Type B pancreatic cell (in vitro differentiated cells): ENCODE measurements at places on chromosomes 12 and 14. TPM values are rescaled to one million over a fixed set of nuclear protein-coding genes. Genes with fewer than 3 reads are reported as not detected.

DNA sequence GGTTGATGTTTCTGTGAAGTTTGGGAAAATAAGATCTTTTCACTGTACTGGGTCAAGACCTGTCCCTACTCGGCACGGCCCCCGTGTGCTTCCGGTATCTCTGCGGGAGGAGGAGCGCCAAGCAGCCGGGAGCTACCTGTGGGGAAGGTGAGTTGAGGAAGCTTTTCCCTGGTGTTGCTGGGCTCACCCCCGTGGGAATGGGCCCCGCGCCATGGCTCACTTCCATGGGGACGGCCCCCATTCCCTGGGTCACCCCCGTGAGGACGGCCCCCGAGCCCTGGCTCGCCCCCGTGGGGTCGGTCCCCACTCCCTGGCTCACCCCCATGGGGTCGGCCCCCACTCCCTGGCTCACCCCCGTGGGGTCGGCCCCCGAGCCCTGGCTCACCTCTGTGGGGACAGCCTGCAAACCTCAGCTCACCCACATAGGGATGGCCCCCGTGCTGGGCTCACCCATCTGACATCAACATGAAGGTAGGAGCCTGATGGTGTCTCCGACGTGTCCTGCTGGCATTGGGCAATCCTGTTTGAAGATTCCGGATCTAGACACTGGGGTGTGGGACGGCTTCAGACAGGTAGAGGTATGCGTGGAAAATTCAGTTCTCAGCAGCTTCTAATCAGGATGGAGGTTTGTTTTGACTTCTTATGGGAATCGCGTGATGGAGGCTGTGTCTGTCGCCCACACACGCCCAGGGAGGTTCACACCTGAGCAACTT, 9.1 kb downstream of the LRCOL1 start:
- H3K4me3 ChIP-seq: peak overlapping the region; percentile 22
- H3K36me3 ChIP-seq: no peaks in the 10 kb centered on the region
- no peak overlapping the region for H3K27ac ChIP-seq
- no peak for DNase-seq

The ISCA2 gene
- total RNA-seq: 32.0 and 33.4 TPM in 2 replicates

The MANSC4 gene
- 0.36 TPM in 1 of 2 replicates, not detected in the other for total RNA-seq

DNA sequence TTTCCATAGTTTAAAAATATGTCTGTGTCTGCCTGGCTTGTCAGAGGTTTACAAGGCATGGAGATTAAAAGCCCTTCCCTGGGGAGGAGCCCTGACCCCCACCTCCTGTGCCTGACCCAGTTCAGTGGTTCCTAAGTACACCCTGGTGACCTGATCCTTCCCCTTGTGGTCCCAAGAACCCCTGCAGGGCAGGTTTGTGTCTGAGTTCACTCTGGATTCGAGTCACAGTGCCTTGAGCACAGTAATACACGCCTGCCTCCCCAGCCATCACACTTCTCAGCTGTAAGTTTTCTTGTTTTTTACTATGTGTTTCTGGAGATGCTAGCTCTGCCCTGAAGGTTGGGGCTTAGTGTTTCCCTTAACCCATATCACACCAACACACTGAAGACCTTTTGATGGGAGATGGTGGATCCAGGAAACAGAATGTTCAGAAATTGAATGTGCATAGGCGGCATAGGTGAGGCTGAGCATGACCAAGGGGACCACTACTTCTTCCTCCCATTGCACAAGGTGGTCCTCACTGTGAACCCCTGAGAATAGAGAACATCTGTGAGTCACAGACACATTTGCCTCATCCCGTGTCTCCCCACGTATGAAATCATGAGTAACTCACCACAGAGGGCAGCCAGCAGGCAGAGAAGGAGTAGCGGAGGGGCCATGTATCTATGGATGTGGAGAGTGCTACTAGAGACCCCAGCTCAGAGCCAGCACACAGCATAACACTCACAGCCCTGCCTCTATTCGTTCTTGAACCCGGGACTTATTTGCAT, 962.9 kb downstream of the TMEM121 start:
- no peak overlapping the region for H3K4me3 ChIP-seq
- no peak overlapping the region for H3K27ac ChIP-seq
- H3K4me1 ChIP-seq: no peaks in the 10 kb centered on the region
- H3K27me3 ChIP-seq: no peaks in the 10 kb centered on the region

GRCh38 chr14:55399852-55400251, 11.8 kb downstream of the ATG14 start:
- no peak overlapping the region for H3K27ac ChIP-seq
- H3K4me1 ChIP-seq: no peaks in the 10 kb centered on the region
- DNase-seq: no peak
- no peak overlapping the region for H3K4me3 ChIP-seq
- peaks cover 5% of the 10 kb centered on the region for H3K36me3 ChIP-seq
- H3K27me3 ChIP-seq: no peaks in the 10 kb centered on the region

The TSPAN8 gene
- 27.3 and 33.7 TPM in 2 replicates for total RNA-seq

GRCh38 chr12:118166946-118167345, 31.0 kb downstream of the PEBP1 start:
- H3K27ac ChIP-seq: no peak overlapping the region
- H3K27me3 ChIP-seq: no peaks in the 10 kb centered on the region
- peaks cover 14% of the 10 kb centered on the region for H3K36me3 ChIP-seq
- no peak for DNase-seq

GRCh38 chr14:89617481-89618329, 200.7 kb upstream of the FOXN3 start:
- no peak for DNase-seq
- H3K4me3 ChIP-seq: peak overlapping the region; percentile 94
- peaks cover 20% of the 10 kb centered on the region for H3K27me3 ChIP-seq

The VRTN gene
- not detected in 2 replicates for total RNA-seq

DNA sequence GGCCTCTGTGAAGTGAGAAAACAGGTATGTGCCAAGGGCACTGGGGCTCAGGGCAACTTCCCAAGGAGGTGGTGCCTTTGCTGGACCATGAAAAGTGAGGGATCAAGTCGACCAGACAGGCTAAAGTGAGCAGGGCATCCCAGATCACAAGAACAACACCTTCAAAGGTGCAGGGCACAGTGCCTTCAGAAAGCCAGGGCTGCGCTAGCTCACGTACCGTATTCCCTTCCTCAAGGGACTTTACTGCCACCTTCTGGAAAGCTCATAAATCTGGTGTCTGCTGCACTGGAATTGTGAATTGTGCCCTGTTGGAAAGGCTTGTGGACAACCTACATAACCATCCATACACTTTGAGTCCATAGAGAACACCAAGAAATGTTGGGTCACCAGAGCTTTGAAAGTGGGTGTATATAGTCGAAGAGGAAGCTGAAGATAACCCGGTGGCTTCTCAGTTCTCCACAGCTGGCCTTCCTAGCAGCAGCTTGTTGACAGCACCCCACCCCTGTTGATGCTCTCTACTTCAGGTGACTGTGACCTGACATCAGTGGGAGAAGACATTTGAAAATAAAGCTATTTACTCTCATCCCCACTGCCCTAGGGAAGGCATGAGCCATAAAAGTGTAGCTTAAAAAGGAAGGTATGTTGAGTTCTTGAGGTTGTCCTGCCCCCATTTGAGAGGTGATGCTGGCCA, 24.5 kb downstream of the FIGNL2 start:
- H3K4me3 ChIP-seq: no peak overlapping the region
- H3K36me3 ChIP-seq: no peaks in the 10 kb centered on the region
- no peaks in the 10 kb centered on the region for H3K27me3 ChIP-seq
- peaks cover 26% of the 10 kb centered on the region for H3K4me1 ChIP-seq

DNA sequence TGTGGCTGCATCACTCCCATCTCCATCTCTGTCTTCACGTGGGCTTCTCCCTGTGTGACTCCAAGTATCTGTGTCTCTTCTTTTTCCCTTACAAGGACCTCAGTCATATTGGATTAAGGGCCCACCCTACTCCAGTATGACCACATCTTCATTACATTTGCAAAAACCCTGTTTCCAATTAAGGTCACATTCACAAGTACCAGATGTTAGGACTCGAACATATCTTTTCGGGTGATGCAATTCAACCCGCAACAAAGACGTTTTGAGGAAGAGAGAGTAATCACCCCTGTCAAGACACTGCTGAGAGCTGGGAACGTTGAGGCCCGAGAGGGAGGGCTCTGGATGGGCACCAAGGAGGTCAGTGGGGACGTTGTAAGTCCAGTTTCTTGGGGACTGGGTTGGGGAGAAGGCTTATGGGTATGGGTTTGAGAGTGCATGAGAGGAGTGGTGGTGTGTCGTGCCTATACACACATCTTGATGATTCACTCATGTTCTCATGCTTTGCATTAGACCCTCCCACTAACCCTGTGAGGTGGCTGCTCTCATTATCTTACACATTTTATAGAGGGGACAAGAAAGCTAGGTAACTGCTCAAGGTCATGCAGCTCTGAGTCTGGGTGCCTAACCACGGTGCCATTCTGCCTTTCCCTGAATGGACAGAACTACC, 12.1 kb upstream of the IFI27 start:
- DNase-seq: no peak
- no peak overlapping the region for H3K4me3 ChIP-seq
- peak overlapping the region; percentile 53 for H3K27ac ChIP-seq
- no peaks in the 10 kb centered on the region for H3K27me3 ChIP-seq
- H3K4me1 ChIP-seq: peaks cover 11% of the 10 kb centered on the region

The ZDHHC17 gene
- total RNA-seq: 20.1 and 42.5 TPM in 2 replicates

The GLT1D1 gene
- total RNA-seq: 2.5 and 2.6 TPM in 2 replicates

DNA sequence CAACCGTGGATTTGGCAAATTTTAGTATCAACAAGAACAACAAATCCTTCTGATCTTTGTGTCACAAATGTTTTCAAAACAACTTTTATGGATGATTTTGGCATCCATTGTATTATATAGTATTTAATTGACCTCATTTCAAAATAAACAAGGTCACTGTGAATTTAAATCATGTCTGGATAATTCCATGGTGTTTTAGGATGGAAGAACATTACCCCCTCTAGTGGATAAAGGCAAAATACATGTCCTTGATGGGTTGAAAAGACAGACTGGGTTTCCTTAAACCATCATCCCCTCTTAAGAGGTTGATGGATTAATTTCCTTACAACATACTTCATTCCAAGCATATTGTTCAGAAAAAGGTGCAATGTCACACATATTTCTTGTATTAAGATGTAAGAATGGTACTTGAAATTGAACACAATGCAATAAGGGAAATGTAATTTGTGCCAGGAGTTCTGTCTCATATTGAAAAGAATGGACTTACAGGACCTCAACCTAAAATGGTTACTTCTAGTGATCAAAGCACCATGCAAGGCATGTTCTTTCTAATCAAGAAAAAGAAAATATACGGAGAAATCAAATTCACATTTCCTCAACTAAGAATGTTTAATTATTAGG, 352.0 kb downstream of the BCAT1 start:
- H3K36me3 ChIP-seq: no peaks in the 10 kb centered on the region
- H3K27ac ChIP-seq: no peak overlapping the region
- no peak overlapping the region for H3K4me3 ChIP-seq
- no peak for DNase-seq
- no peaks in the 10 kb centered on the region for H3K4me1 ChIP-seq
- peaks cover 21% of the 10 kb centered on the region for H3K27me3 ChIP-seq

GRCh38 chr14:76591266-76591665, 170.0 kb upstream of the VASH1 start:
- peaks cover 16% of the 10 kb centered on the region for H3K27me3 ChIP-seq
- DNase-seq: no peak
- no peaks in the 10 kb centered on the region for H3K36me3 ChIP-seq
- no peak overlapping the region for H3K27ac ChIP-seq
- H3K4me3 ChIP-seq: no peak overlapping the region

The KLRC2 gene
- 0.57 and 0.75 TPM in 2 replicates for total RNA-seq

The BTBD6 gene
- 38.8 and 44.7 TPM in 2 replicates for total RNA-seq

The DEGS2 gene
- total RNA-seq: 5.2 and 7.6 TPM in 2 replicates

- no peak overlapping the region for H3K4me3 ChIP-seq
- peaks cover 7% of the 10 kb centered on the region for H3K4me1 ChIP-seq
- H3K36me3 ChIP-seq: no peaks in the 10 kb centered on the region
- DNase-seq: no peak
- H3K27me3 ChIP-seq: peaks cover 3% of the 10 kb centered on the region
Measured at GRCh38 chr12:93661021-93661420, 16.2 kb upstream of the CRADD start.

DNA sequence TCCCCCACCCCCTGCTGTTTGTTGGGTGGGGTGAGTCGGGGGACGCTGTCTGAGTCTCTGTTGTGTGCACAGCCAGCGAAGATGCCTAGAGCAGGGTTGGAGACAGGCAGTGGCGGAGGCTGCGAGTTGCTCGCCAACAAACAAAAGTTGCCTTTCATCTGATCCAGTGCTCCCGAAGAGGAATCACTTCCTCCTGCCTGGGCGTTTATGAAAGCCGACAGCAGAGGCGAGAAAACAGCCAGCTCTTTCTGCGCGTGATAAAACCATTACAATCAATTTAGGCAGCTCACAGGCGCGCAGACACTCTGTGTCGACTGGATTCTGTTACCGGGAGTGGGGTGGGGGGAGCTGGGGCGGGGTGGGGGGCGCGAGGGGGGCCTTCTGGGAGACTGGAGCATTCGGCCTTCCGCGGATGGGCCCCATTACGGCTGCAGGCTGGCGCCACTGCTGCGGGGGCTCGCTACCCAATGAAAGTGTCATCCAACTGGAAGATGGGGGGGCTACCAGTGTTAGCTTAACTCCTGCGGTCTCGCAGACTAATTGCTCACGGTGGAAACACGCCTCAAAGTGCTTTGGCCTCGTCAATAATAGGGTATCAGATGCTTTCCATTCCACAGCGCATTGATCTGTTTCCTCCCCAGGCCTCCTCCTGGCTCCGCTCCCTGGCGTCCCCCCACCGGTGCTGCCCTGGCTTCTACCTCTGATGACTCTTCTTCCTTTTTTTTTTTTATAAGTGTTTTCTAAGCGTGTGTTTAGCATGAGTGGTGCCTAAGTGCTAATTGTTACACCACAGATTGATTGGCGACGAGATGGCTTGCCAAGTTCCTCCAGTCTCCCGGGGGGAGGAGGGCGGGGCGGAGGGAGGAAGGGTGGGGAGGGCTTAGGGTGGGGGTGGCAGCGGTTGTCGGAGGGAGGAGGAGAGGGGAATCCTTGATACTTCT, 678.4 kb downstream of the MED13L start:
- no peaks in the 10 kb centered on the region for H3K36me3 ChIP-seq
- DNase-seq: no peak
- H3K27ac ChIP-seq: no peak overlapping the region
- H3K27me3 ChIP-seq: peaks cover 15% of the 10 kb centered on the region
- H3K4me1 ChIP-seq: peaks cover 18% of the 10 kb centered on the region

GRCh38 chr14:100770605-100771120, 44.0 kb downstream of the DLK1 start:
- DNase-seq: no peak
- peaks cover 4% of the 10 kb centered on the region for H3K36me3 ChIP-seq
- no peak overlapping the region for H3K4me3 ChIP-seq
- peaks cover 11% of the 10 kb centered on the region for H3K4me1 ChIP-seq
- H3K27me3 ChIP-seq: peaks cover 26% of the 10 kb centered on the region
- no peak overlapping the region for H3K27ac ChIP-seq

GRCh38 chr12:95474660-95474958, 657 bp downstream of the METAP2 start:
- peak overlapping the region; percentile 95 for H3K27ac ChIP-seq
- no peak for DNase-seq
- peak overlapping the region; percentile 100 for H3K4me3 ChIP-seq
- H3K4me1 ChIP-seq: peaks cover 18% of the 10 kb centered on the region
- H3K27me3 ChIP-seq: no peaks in the 10 kb centered on the region
- H3K36me3 ChIP-seq: peaks cover 29% of the 10 kb centered on the region

DNA sequence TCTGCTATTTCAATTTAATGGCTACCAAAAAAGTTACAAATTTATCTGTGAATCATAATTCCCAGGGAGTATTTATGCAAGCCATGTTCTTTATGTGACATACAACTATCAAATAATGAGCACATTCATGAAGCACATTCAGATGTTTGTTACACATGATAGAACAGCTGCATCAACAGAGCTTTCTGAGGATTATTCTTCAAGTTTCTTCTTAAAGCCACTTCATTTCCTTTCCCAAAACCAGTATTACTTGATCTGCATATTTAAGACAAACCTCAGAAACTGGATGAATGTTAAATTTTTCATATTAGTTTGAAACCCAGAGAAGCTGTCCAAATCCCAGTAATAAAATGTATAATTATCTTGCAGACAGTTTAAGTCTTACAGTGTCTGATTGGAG, 73.6 kb upstream of the SOX5 start:
- no peak for DNase-seq
- H3K4me3 ChIP-seq: no peak overlapping the region
- no peaks in the 10 kb centered on the region for H3K27me3 ChIP-seq

The STXBP6 gene
- total RNA-seq: 17.0 and 51.2 TPM in 2 replicates
